RWPE2 (cell line): ENCODE measurements at places on chromosomes 4 and X.

DNA sequence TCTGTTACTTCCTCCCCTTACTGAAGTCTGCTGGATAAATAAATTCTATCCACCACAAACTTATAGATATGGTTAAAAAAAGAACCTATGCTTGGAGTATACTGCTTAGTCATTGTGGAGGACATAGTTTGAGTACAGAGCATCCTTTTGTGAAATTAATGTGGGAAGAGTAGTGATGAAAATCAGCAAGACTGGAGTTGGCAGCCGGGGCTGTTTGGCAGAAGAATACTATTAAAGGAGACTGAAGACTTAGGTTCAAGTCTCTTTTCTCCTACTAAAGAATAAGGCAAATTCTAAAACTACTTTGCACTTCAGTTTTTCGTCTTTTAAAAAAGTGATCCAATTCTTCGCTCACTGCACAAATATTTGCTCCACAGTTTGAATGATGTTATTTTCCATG, 326.6 kb upstream of the ATOH1 start:
- no peak overlapping the region for H3K4me3 ChIP-seq
- H3K27me3 ChIP-seq: no peaks in the 10 kb centered on the region
- no peak for DNase-seq
- H3K4me1 ChIP-seq: no peaks in the 10 kb centered on the region
- no peaks in the 10 kb centered on the region for H3K36me3 ChIP-seq

GRCh38 chrX:1181170-1181569, 31.3 kb downstream of the CRLF2 start:
- no peak overlapping the region for H3K27ac ChIP-seq
- no peaks in the 10 kb centered on the region for H3K4me1 ChIP-seq
- H3K4me3 ChIP-seq: no peak overlapping the region
- DNase-seq: no peak
- H3K36me3 ChIP-seq: no peaks in the 10 kb centered on the region

DNA sequence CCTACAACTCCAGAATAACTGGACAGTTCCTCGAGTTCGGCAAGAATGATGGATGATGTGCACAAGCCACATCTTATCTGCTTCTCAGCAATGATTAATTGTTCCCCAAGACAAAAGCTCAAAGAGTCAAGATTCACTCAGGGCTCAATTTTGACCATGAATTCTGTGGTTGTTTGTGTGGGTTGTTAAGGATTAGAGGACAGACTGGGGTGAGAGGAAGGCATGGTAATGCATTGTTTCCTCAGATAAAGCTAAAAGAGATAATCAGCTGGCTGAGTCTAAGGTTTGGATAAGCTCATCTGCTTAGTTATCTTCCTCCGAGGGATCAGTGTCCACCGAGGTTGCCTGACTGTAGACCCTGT, 161.0 kb downstream of the CPEB2 start:
- H3K27ac ChIP-seq: no peak overlapping the region
- DNase-seq: no peak
- H3K36me3 ChIP-seq: no peaks in the 10 kb centered on the region
- H3K4me1 ChIP-seq: no peaks in the 10 kb centered on the region

GRCh38 chrX:40013266-40014195, 84.2 kb downstream of the BCOR start:
- H3K4me3 ChIP-seq: peak overlapping the region; percentile 50
- peak overlapping the region; percentile 76 for H3K27ac ChIP-seq
- H3K36me3 ChIP-seq: no peaks in the 10 kb centered on the region
- peaks cover 12% of the 10 kb centered on the region for H3K4me1 ChIP-seq

- H3K36me3 ChIP-seq: no peaks in the 10 kb centered on the region
- no peak overlapping the region for H3K27ac ChIP-seq
- H3K27me3 ChIP-seq: no peaks in the 10 kb centered on the region
- peaks cover 18% of the 10 kb centered on the region for H3K4me1 ChIP-seq
Measured at GRCh38 chr4:83563998-83564397, 28.1 kb downstream of the GPAT3 start.

GRCh38 chr4:145498430-145498829, 16.8 kb downstream of the SMAD1 start:
- H3K27me3 ChIP-seq: no peaks in the 10 kb centered on the region
- no peaks in the 10 kb centered on the region; the same call in 1 of the 2 replicates for H3K36me3 ChIP-seq
- no peak for DNase-seq
- no peak overlapping the region for H3K27ac ChIP-seq
- H3K4me3 ChIP-seq: no peak overlapping the region

DNA sequence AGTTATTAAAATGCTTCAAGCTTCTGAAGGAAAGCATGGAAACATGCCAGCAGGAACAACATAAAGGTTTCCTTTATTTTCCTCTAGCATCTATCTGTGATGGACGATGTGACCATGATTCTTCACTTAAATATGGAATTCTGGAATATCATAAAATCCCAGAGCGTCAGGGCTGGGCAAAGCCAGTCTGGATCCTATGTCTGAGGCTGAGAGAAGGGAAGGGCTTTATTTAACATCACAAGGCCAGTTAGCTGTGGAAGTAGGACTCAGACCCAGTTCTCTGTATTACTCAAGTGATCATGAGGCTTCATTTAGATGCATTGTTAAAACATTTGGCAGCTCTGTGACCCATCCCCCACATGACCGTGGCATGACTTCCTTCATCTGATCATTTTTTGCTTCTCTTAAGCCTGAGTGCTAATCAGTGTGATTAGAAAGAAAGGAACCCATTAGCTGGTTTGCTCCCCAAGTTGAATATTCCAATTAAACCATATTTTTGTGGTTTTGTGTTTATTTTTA, 40.9 kb upstream of the EOLA2 start:
- H3K36me3 ChIP-seq: no peaks in the 10 kb centered on the region
- no peak overlapping the region for H3K4me3 ChIP-seq
- H3K27me3 ChIP-seq: no peaks in the 10 kb centered on the region

GRCh38 chrX:49312176-49312575, 8.7 kb downstream of the GAGE10 start:
- H3K36me3 ChIP-seq: no peaks in the 10 kb centered on the region
- no peaks in the 10 kb centered on the region for H3K4me1 ChIP-seq
